Fibroblast of villous mesenchyme (primary cell): ENCODE measurements at places on chromosomes 4 and X. TPM values are rescaled to one million over a fixed set of nuclear protein-coding genes. Genes with fewer than 3 reads are reported as not detected.

CHRDL1 gene
- total RNA-seq, result under 0.01 TPM in 2 replicates

- no peak for DNase-seq
Observed at GRCh38 chr4:8324640-8325239, 55.2 kb downstream of the HTRA3 start.

DNA sequence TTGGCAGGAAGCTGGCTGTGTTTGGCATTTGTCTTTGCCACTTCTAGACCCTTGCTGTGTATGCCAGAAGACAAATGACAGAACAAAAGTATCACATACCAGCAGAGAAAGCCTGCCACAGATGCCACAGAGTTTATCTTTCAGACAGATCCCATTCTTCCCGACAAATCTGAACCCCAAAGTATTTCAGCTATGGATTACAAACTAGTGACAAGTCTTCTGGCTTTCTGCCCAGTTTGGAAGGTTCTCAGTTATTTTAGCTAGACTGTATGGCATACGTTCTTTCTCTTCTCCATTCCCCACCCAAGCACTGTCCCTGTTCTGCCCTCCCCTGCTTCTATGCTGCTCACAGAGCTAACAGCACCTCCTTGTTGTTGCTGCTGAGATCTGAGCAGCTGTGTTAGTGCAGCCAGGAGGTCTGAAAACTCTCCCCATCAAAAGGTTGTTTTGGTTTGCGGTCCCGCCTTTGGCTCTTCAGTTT lies 236.7 kb downstream of the FRAS1 start:
- peak; percentile 52 for DNase-seq

DNA sequence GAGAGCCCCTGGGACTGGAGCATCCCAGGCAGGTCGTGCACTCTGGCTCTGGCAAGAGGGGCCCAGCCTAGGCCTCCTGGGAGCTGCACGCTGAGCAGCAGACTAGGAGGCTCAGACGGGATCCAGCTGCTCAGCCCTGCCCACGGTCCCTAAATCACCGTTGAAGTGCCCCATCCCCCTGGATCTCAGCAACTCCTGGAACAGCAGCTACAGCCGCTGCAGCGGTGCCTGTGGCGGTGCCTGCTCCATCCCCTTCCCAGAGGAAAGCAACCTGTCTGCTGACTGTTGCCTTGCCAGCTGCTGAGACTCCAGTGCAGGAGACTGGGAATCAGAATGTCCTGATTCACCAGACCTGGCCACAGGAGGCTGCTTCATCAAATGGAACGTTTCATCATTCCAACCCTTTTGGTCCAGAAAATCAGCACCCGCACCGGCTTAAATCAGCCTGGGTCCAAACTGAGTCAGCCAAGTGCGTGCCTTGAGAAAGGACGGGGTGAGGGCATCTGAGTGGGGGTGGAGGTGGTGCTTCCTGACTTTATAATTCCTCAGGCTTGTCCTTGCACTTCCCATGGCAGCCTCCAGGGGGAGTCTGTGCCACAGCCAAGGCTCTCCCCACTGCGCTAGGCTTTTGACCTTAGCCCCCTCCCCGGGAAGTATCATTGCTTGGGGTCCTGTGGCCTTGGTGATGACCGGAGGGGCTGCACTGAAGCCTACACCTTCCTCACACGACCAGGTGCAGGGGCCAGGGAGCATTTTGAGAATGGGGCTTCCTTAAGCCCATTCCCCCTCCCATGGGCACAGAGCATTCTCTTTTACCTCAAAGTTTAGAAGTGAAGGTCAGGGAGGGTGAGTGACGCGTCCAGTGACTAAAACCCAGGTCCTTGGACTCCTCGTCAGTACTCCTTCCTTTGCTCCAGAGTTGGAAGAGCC lies 6.5 kb downstream of the ZNF185 start:
- peak; percentile 46 for DNase-seq

DNA sequence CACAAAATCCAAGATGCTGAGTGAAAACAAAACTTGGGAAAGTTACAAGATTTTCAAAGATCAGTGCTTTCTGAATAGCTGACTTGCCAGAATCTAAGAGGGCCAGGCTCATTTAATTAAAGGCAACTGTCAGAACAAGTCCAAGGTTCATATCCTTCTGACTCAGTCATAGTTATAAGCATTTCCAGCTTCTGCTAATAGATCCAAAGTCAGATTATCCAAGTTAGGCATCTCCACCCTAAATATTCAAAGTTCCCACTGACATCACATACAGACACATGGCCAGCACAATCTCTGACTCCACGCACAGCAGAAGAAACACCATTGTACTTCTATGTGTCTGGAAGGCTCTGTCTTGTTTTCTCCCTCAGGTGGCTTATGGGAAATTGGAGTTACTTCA lies 41.8 kb downstream of the GASK1B start:
- DNase-seq, result peak; percentile 17
